Karpas-422 (cell line): ENCODE measurements at places on chromosomes 1 and 21.

DNA sequence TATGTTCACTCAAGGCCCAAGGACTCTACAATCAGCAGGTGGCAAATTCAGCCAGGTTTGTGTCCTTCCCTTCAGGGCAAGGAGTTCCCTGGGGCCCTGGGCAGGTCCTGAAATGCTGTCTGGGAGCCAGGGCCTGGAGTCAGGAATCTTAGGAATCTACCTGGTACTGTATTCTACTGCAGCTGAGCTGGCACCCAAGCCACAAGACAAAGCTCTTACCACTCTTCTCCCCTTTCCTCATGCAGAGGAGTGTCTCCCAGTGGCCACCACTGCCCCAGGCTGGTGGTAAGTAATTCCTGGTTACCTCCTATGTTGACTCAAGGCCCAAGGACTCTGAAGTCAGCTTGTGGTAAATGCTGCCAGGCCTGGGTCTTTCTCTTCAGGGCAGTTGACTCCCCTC is 153.4 kb downstream of the NRIP1 start:
- DNase-seq, result no peak

DNA sequence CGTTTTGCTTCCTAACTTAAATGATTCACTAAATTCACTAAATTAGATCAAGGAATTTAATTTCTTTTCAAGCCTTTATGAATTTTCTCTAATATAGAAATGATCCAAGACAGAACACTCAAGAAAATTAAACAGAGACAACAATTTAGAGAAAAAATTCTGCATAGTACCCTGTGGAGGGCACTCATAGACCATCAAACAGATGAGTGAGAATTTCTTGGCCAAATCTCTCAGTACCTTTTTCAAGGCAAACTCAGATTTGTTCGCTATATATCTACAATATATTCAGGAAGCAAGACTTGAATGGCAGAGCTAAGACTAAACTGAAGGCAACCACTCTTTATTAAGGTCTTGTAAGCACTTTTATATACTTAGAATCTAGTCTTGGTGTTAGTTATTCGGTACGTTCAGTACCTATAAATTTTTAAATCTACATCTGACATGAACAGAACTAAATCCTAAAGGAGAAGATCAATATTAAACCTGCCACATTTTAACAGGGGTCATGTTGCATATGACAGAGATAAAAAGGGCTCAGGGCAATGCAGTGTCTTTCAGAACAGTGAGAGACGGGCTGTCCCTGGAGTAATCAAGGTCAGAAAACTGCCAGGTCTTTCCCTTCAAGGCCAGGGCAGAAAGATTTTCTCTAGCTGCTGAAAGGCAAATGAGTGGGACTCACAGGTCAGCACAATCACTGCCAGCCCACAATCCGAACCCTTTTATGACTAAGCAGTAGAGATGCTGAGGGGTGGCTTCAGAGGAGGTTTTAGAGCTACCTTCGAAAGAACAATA is 118.8 kb upstream of the TMPRSS15 start:
- DNase-seq, result no peak

GRCh38 chr1:174160109-174160473 is 771 bp downstream of the RABGAP1L start:
- no peak for DNase-seq

GRCh38 chr1:170910273-170910672 is 25.1 kb upstream of the MROH9 start:
- DNase-seq, result no peak
